AG09309 (cell line): ENCODE measurements at places on chromosomes 5 and 9.
A peak's percentile ranks its signal among the peaks of the same experiment; 100 is the strongest.

DNA sequence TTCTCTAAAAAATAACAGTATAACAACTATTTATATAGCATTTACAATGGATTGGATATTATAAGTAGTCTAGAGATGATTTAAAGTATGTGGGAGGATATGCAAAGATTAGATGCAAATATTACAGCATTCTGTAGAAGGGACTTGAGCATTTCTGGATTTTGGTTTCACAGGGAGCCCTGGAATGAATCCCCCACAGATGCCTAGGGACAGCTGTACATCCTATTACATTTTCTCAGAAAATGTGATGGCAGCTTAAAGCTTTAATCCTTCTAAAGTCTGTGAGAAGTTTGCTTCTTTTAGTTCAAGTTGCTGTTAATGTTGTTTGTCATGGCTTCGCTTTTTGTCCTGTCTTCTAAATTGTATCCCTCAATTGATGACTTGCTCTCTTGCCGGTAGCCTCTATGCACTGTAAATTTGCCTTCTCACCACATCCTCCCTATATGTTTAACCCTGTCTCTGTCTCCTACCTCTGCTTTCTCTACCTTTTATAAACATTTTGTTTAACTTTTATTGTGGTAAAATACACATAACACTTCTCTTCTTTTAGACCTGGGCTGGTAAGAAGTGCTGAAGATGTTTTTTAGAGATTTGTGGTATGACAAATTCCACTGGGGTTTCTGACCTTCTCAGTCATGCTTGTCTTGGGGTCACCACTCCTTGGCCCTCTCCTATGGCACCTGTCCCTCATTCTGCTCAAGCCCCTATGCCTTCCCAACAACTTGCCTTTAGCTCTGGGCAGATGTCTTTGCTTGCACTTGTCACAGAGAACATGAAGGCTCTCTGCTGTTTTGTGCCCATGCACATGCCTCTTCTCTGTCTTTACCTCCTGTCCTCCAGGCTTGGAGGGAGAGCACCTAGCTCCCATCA, 37.9 kb downstream of the LNPEP start:
- DNase-seq: no peak

- no peak for DNase-seq
These were observed 86.5 kb upstream of the NR5A1 start for GRCh38 chr9:124593651-124594058.

- DNase-seq: no peak
These were observed 69.3 kb upstream of the IFNE start for GRCh38 chr9:21551401-21551800.

- no peak for DNase-seq
These were observed 158.5 kb downstream of the TLE1 start for GRCh38 chr9:81530846-81531245.

DNA sequence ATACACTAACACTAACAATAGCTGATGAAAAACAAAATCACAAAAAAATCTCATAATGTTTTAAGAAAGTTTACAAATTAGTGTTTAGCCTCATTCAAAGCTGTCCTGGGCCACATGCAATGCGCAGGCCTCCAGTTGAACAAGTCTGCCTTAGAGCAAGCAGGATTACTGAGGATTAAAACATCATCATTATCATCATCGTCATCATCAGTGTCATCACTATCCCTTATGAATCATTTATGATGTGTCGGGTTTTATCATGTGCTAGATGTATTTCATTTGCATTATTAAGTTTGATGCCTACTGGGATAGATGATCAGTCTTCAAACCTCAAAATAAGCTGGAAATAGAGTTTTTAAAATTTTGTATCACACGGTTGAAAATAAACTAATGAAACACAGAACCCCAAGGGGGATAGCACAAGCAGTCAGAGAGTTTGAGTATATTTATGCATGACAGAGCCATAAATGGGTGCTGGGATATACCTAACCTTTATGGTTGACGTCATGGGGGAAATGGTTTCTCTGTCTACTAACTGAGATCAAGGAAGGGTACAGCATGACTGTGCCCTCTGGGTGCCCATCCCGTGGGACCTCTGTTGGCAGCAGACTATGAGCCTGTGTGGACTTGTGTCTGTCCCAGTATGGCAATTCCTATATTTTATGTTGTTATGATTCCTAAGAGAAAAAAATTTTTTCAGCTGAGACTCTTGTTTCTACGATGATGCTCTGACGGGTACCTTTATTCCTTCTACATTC, 150.3 kb upstream of the ADRA1B start:
- no peak for DNase-seq

DNA sequence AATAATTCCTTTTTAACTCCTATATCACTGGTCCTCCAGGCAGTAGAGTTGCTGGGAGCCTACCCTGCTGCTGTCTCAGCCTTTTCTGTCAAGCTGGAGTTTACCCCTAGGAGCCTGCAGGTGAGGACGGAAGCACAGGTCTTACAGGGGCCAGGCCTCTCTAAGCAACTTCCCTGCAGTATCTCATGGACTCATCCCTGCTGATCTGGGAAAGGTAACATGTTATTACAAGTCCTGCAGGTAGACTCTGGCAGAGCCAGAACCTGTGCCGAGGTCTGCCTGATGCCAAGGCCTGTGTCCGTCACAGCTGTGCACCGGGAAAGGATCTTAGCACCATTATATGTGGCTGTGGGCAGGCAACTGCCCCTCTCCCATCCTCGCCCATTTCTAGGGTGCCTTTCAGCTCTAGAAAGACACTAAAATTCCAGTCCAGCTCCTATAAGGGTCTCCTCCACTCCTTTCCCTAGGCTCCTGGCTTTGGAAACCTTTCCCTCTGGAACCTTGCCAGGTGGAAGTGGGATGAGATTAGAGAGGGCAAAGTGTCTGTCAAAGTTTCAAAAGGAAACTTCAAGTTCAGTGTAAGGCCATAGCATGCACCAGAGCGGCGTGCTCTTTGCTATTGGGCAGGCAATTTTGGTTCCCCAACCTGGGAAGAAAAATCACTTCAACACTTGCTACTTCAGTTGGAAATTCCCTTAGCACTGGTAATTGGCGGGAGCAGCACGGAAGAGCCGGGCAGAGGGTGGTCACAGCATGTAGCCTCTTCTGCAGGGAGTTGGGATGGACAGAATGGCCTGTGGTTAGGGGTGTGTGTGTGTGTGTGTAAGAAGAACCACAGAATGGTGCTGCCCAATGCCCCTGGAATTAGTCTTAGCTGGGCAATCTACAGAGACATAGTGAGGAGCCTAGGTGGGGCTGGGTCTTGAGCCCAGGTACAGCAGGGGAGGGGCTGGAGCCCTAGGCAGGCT, 17.5 kb downstream of the TMEM171 start:
- DNase-seq: no peak

DNA sequence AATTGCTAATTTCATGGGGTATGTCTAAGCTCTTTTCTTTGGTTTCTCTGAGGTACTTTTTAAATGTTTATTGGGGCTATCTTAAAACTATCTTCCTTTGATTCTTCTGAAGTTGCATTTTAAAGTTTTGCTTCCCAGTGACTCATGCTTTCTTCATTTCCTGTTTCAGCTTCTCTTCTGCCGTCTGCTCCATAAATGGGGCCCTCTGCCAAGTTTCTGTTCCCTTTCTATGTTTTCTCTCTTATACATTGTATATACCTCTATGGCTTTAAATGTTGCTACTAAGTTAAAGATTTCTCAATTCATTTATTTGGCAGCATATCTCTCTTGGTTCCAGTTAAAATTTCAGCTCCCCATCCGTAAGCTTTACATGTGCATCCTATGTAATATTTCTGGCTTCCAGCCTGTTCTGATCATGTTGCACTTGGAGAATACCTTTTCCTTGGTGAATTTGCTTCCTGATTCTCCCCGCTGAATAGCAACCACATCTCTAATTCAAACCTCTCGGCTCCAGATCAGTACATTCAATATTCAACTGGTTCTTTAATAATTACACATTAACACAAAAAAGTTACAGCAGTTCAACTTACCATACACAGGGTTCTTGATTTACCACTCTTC, 125.3 kb downstream of the ST8SIA4 start:
- peak; percentile 41 for DNase-seq

- DNase-seq: no peak
These were observed 915 bp downstream of the ZFAND5 start for GRCh38 chr9:72363908-72364678.

DNA sequence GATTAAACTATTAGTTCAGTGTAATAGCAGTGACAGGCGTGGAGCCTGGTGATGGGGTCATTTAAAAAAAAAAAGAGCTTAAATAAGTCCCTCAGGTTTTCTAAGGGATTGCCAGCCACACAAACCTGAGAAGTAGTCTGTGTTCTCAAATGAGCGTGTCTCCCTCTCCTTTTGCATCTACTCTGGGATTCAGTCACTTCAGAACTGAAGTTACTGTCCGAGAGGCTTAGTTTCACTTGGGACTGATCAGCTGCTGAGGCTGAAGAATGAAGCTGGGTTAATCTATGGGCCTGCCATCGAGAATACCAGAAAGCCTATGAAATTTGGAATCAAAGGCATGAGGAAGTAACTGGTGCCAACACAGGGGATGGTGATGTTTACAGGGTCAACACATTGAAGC, 310.1 kb downstream of the ADAMTS6 start:
- DNase-seq: no peak

DNA sequence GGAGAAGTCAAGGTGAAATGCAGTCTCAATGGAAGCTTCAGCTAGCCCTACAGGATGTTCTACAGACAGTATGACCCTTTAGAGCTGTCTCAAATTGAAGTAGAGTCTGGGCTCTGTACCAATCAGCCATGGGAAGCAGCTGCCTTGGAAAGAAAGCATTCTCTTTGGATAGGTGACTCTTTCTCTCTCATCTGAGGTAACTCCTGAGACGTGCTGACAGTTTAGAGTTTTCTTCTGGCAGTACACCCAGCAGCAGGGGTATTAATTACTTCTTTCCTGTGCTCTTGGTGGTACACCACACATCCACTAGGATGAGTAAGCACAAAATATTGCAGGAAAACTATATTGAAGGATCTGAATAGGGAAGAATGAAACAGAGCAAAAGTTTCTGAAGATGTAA, 329.6 kb upstream of the RGMB start:
- DNase-seq: no peak

DNA sequence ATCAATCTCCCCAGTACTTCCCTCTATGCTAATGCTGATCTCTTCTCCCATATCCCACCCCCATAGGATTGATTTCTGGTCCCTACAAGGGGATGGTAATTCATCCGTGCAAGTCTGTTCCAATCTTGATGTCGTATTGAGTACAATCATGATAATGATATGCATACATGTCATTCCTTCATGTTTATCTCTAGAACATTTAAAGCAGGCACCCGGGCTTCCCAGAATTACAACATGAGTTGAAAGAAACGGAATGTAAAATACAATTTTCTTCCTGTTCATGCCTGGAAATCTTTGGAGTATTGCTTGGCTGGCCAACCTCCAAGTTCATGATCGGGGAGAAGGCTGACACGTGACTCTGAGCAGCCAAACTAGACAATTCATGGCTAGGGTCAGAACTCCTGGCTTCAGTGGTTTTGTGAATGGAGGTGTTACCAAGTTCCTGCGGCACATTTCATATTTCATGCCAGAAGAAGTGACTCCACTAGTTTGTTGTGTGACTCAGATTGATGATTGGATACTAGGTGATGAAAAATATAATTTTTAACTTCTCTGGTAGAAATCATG, 66.6 kb downstream of the C9orf152 start:
- peak; percentile 96 for DNase-seq

- no peak for DNase-seq
These were observed 42.8 kb downstream of the MAST4 start for GRCh38 chr5:66639037-66639436.

DNA sequence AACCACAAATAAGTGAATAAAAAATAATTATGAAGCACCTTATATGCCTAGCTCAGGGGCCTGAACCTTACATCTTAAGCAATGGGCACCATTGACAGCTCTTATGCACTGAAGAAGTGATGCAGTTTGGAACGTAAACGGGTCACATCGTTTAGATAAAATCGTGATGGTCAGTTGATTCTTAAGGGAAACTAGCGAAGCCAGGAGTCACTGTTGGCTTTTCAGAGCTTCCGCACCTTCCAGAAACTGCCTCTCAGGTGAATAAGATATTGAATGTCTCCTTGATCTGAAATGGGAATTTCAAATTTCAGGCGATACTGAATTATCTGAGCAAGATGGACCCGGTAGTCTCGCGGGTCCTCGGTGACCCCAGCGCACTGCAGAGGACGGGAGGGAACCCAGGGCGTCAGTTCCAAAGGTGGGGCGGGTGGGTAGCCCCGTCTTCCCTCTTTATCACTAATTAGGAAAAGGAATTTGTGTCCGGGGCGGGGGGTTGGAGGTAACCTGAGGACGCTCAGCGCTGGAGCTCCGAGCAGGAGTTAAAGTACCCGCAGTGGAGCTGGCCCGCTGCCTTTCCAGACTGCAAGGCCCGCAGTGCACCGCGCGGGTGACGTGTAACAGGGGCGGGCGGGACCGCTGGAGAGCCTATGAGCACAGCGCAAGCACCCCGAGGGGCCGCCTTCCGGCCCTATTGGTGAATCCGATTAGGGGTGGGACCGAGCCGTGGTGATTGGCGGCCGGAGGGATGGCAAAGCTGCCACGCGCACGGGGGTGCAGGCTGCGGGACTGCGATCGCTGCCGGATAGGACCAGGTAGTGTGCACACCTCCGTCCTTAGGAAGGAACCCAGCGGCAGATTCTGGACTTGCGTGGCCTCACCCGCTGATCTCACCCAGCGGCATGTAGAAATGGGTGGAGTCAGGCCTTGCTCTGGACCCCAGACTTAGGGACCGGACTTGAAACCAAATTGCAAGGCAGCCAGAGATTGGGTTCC, 19.7 kb upstream of the GARNL3 start:
- DNase-seq: peak; percentile 48

- no peak for DNase-seq
These were observed 2.0 kb downstream of the TENT4A start for GRCh38 chr5:6715271-6715670.

DNA sequence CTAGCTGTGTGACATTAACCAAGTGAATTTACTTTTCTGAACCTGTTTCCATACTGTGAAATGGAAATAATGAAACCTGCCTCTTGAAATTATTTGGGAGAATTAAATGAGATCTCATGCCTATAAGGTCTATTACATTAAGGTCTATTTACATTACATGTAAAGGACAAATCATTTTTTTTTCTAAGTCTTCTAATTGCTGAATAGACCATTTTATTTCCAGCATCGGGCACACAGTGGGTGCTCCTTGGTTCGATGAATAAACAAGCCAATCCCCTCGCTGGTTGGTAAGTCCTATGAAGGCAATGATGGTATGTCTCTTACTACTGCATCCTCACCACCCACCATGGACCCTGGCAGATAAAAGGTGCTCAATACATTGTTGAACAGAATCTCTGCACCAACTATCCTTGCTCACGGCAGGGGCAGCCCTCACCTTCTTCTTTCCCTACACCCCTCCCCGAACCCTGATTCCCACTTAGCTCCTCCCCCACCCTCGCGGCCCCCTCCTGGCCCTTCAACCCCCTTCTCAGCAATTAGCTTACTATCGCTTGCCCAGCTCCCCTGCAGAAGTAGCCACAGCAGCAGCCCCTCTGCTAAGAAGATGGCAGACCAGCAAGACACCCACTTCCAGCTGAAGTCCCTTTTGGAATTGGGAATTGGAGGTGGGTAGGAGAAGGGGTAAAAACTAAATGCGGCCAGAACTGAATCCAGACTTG, 3.0 kb downstream of the PCDH1 start:
- no peak for DNase-seq

GRCh38 chr9:93598647-93599241, 22.4 kb downstream of the PHF2 start:
- DNase-seq: no peak
